ENCODE measurements at places on chromosomes 3 and 15.
A peak's percentile ranks its signal among the peaks of the same experiment; 100 is the strongest.

GRCh38 chr15:79474252-79474651 is 42.1 kb downstream of the MINAR1 start:
- DNase-seq, result no peak

DNA sequence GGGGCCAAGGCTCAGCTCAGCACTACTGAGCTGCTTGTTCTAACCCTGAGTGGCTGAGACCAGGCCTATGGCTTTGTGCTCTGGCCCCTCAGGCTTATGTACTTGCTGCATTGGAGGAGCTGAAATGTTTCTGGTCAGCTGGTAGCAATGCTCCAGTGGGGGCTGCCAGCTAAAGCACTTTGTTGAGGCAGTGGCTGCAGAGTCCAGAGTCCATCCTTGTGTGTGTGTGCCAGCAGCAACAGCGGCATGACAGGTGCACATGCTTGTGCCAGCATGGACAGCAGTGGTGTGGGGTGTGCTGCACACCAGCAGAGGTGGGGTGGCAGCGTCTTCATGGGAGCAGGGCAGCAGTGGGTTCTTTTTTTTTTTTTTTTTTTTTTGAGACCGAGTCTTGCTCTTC is 169.1 kb downstream of the VPS8 start:
- no peak for DNase-seq

GRCh38 chr3:10995871-10996270 is 3.3 kb downstream of the SLC6A1 start:
- DNase-seq, result no peak

- no peak for DNase-seq
These were observed 35.3 kb upstream of the B3GNT5 start for GRCh38 chr3:183217548-183218332.

GRCh38 chr3:94596887-94597566 is 534.2 kb downstream of the NSUN3 start:
- no peak for DNase-seq

GRCh38 chr3:129654131-129654530 is 47.7 kb upstream of the PLXND1 start:
- no peak for DNase-seq

GRCh38 chr3:5298453-5298852 is 110.9 kb downstream of the EDEM1 start:
- no peak for DNase-seq

DNA sequence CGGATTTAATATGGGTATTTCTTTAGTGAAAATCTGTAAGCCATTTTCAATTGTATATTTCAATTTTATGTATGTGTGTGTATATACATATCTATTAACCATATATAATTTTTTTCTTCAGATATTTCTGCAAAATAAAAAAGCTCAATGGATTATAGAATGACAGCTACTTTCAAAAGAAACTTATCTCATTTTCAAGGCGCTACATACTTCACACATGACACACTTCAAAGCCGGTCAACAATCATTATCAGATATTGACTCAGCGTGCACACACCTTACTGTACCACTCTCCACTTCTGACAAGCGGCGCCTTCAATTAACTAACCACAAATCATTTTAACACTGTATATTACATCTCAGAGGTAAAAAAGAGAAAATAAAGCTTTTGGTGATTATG is 39.6 kb downstream of the ATP13A3 start:
- no peak for DNase-seq

- DNase-seq, result no peak
These were observed 266.9 kb downstream of the ZBBX start for GRCh38 chr3:167113035-167113830.

- no peak for DNase-seq
These were observed 43.5 kb downstream of the PHC3 start for GRCh38 chr3:170137986-170138385.

DNA sequence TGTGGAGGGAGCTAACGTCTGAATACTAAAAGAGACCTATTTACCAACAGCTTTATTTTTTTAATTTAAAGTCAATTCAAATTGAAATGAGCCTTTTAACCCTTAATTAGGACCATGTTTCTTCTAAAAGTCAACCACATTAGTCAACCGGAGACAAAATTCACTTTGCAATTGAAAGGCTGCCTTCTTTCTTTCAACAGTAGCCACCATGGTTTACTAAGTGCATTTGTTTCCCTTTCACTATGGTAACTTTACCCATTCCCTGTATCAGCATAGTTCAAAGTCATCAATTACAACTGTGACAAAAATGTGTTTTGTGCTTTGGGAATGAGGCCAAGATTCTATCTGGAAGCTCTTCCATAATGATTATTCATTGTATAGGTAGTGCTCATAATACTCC is 225.4 kb downstream of the EPHA3 start:
- DNase-seq, result no peak

GRCh38 chr3:52982839-52983238 is 63.0 kb downstream of the SFMBT1 start:
- no peak for DNase-seq

GRCh38 chr15:90929246-90930019 is 2.9 kb downstream of the HDDC3 start:
- no peak for DNase-seq

- DNase-seq, result no peak
These were observed 43.6 kb upstream of the DCBLD2 start for GRCh38 chr3:98945101-98945524.

DNA sequence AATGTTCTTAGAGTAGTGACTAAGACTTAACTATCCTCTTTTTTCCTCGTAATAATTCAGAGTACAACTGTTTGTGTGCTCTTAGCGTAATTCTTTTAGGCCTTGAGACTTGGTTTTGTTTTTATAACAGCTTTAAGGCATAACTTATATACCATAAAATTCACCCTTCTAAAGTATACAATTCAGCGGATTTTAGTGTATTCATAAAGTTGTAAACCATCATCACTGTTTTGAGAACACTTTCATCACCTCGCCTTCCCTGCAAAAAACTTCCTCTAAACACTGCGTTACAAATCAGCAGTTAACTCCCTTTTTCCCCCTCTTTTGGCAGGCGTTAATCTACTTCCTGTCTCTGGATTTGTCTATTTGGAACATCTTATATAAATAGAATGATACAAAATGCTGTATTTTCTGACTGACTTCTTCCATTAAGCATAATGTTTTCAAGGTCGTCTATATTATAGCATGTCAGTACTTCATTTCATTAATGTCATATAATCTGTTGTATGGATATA is 18.7 kb downstream of the DNAJC13 start:
- no peak for DNase-seq

DNA sequence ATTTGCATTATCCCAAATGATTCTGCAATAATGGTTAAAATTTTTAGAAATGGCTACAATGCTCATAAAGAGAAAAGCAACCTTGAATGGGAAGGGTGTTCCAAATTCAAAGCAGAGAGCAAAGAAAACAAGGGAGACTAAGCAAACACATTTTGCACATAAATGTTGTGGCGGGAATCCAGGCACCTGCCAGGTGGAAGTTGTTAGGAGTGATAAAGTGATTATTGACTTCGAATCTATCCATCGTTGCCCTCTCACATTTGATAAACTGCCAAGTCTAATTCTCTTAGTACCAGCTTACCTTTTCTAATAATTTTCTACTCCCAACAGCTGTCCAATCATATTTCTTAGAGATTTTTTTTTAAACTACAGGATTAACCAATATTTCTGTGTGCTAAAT is 244.5 kb downstream of the CACNA2D3 start:
- no peak for DNase-seq

GRCh38 chr3:72744330-72744729 is 103.9 kb downstream of the SHQ1 start:
- no peak for DNase-seq

GRCh38 chr15:93168910-93169309 is 79.9 kb upstream of the RGMA start:
- DNase-seq, result no peak

- DNase-seq, result no peak
These were observed 424.0 kb upstream of the C2CD4B start for GRCh38 chr15:62588938-62589670.

- no peak for DNase-seq
These were observed 36.6 kb downstream of the CD86 start for GRCh38 chr3:122091602-122092295.

GRCh38 chr3:13867732-13868131 is 12.1 kb downstream of the WNT7A start:
- no peak for DNase-seq

DNA sequence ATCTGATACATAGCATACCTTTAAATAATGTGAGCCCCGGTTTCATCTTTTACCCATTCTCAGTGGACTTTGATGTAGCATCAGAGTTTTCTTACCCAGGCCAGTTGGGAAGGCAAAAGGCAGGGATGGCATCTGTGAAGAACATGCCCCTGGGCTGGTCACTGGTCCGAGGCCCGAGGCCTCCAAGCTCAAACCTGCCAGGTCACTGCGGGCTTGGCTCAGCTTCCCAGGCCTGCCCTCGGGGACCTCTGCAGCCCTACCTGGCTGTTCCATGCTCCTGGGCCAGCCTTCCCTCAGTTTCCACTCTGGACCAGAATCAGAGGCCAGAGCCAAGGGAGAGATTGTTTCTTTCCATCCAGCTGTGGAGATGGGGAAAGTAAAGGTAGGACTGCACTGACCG is 26.9 kb downstream of the NR1I2 start:
- DNase-seq, result no peak

GRCh38 chr3:66467996-66468735 is 32.7 kb downstream of the LRIG1 start:
- no peak for DNase-seq

GRCh38 chr3:39383045-39383880 is at the start of gene SLC25A38:
SLC25A38 (plus strand) TSS chr3:39383370; CDS start chr3:39383725, 355 bp downstream.
- peak; percentile 86 for DNase-seq

DNA sequence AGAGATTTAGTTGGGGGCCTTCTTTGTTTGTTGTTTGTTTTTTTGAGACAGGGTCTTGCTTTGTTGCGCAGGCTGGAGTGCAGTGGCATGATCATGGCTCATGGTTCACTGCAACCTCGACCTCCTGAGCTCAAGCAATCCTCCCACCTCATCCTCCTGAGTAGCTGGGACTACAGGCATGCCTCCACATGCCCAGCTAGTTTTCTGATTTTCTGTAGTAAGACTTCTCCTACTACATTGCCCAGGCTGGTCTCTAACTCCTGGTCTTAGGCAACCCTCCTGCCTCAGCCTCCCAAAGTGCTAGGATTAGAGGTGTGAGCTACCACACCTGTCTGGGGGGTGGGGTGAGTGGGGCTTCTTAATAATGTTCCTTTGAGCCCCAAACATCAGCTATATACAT is 148.3 kb upstream of the ADAMTS9 start:
- no peak for DNase-seq

GRCh38 chr15:31556494-31557150 is 230.0 kb downstream of the KLF13 start:
- DNase-seq, result no peak

DNA sequence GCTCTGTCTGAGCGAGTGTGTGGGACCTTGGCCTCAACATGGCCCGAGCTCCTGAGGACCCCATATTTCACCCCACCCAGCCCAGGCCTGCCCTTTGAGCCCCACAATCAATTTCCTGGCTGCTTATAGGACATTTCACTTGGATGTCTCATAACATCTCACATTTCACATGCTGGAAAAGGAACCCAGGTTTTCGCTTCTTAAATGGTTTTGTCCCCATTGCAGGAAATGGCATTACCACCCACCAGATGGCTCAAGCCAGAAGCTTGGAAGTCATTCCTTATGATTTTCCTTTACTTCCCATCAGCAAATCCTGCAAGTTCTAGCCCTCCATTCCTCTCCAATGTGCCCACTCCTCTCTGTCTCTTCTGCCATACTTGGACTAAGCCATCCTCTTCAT is 14.9 kb downstream of the ITGA11 start:
- peak; percentile 23 for DNase-seq

DNA sequence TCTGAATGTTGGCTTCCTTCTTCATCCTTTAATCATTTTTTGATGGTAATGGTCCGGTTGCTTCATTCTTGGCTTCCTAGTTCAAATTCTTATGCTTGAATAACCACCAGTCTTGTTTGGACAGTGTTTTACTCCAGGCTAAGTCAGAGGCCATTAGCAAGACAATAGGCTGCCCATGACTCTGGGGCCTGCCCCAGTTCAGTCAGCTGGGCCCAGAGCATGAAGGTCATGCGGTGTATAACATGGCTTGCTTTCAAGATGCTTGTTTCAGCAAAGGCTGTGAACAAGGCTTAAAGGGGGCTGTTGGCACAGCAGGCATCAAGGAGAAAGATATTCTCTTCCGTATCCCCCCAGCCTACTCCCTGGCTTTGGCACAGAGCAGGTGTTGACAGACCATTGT is 13.7 kb downstream of the TM4SF18 start:
- DNase-seq, result no peak

DNA sequence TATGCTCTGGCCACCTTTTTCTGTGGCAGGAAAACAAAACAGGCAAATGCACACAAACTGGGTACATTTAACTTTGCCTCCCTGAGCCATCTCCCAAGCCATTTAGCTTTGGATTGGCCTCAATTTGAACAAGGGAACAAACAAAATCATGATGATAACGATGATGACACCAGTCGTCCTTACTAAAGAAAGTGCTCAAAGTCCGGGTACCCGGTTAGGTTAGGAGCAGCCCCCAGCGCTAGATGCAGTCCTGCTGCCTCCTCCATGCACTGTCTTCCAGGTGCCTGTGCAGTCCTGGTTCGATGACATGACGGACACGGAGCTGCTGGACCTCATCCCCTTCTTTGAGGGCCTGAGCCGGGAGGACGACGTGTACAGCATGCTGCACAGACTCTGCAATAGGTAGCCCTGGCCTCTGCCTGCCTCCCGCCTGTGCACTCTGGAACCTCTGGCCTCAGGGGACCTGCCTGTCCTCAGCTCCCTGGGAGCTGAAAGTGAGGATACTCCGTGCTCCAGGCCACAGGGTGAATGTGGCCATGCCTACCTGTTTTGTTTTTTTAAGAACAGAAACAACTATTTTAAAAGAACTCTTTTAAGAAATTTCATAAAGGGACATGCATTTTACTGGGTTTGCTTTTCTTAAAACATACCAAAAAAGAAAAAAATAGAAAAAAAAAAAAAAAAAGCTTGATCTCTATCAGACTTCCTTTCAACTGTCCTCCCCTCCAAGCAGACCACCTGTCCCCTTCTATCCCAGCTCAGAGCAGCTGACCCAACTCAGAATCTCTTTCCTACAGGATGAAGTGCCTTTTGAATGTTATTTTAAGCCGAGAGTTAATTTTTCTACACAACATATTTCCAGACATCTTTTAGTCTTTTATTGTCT is 9.9 kb upstream of the VILL start:
- DNase-seq, result no peak

DNA sequence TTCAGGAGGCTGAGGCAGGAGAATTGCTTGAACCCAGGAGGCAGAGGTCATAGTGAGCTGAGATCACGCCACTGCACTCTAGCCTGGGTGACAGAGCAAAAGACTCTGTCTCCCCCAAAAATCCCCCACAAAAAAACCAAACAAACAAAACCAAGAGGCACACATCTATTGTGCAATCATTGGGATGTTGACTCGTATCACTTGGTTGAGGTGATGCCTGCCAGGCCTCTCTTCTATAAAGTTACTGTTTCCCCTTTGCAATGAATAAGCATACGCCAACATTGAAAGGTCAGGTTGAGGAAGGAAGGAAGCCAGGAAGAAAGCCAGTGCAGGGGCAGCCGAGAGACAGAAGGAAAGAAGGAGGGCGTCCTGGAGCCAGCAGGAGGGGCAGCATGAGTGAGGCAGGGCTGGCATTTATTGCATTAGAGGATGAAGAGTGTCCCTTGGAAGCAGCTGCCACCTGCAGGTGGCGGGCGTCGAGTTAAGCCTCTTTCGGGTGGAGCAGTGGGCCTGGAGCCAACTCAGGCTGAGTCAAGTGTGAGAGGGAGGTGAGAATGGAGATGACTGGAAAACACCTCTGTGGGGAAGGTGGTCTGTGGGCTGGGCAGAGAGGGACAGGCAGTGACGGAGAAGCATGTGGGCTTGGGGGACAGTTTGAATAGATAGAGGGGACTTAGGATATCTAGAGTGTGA is 8.3 kb upstream of the CSPG4 start:
- peak; percentile 54 for DNase-seq
